ENCODE measurements at places on chromosomes 7 and 10.

DNA sequence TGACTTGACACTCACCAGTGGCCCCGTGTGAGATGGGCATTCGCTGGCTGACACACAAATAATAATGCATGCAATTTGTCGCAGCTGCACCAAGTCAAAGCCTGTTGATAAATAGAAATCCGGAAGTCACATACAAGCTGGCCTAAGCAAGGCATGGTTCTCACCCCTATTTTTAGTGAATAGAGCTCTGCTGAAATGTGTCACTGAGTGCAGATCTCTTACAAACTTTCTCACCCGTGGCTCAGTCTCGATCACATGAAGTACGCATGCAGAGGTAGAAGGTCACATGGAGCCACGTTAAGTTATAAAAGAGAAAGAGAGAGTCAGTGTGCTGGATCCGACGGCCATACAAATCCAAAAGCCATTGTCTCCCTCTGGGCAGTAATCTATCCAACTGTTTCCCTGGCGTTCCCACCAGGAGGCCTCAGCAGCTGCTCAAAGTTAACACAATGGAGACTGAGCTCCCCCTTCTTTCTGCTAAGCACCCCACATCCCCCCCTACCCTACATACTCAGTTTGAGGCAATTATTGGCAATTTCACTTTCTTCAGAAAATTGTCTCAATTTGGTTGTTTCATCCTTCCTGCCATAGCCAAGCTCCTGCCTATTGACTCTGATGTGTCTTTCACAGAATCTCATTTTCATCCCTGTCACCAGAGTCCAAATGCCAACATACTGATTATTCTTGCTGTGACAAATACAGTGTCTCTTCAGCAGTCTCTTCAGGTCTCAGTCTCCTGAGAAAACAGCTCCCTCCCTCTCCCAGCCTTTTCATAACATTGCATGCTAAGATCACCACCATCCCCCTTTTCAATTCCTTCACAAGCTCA lies 473.3 kb upstream of the NRP1 start:
- H3K27ac ChIP-seq, result no peak overlapping the region
- H3K4me1 ChIP-seq, result no peaks in the 10 kb centered on the region
- H3K36me3 ChIP-seq, result no peaks in the 10 kb centered on the region
- no peak overlapping the region for H3K4me3 ChIP-seq
- no peaks in the 10 kb centered on the region for H3K27me3 ChIP-seq

- no peaks in the 10 kb centered on the region for H3K36me3 ChIP-seq
- peak; percentile 25 for DNase-seq
- no peak overlapping the region for H3K27ac ChIP-seq
Observed at GRCh38 chr10:131847241-131847783, 53.5 kb upstream of the PPP2R2D start.

- DNase-seq, result no peak
- no peaks in the 10 kb centered on the region for H3K27me3 ChIP-seq
- no peaks in the 10 kb centered on the region for H3K36me3 ChIP-seq
- H3K27ac ChIP-seq, result no peak overlapping the region
- no peak overlapping the region for H3K4me3 ChIP-seq
- no peaks in the 10 kb centered on the region for H3K4me1 ChIP-seq
Observed at GRCh38 chr10:69959911-69960310, 92.7 kb upstream of the MACROH2A2 start.

- H3K27ac ChIP-seq, result no peak overlapping the region
- H3K4me3 ChIP-seq, result no peak overlapping the region
- H3K36me3 ChIP-seq, result no peaks in the 10 kb centered on the region
- no peaks in the 10 kb centered on the region for H3K4me1 ChIP-seq
- no peaks in the 10 kb centered on the region for H3K27me3 ChIP-seq
Observed at GRCh38 chr10:73553761-73554160, 37.4 kb downstream of the USP54 start.

DNA sequence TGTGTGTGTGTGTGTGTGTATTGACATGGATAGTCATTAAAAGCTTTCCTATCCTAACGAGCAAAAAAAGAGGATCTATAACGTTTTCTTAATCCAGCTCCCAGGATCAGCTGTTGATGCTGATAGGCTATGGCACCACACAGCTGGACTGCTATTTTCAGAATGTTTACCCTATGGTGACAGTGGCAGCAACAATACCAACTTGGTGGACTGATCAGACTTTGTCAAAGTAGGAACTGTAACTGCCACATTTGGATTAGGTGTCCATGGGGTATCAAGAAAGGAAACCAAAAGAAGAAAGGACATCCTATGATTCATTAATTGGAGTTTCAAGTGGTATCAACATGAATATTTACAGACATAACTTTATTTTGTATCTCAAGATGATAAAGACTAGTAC lies 2.7 kb upstream of the CLEC5A start:
- H3K27me3 ChIP-seq, result no peaks in the 10 kb centered on the region
- H3K36me3 ChIP-seq, result no peaks in the 10 kb centered on the region

Data from H9 (cell line).